NCI-H510A treated with DMSO at 0.1 percent for 48 hours (cell line): ENCODE measurements at places on chromosomes 12 and 14.

DNA sequence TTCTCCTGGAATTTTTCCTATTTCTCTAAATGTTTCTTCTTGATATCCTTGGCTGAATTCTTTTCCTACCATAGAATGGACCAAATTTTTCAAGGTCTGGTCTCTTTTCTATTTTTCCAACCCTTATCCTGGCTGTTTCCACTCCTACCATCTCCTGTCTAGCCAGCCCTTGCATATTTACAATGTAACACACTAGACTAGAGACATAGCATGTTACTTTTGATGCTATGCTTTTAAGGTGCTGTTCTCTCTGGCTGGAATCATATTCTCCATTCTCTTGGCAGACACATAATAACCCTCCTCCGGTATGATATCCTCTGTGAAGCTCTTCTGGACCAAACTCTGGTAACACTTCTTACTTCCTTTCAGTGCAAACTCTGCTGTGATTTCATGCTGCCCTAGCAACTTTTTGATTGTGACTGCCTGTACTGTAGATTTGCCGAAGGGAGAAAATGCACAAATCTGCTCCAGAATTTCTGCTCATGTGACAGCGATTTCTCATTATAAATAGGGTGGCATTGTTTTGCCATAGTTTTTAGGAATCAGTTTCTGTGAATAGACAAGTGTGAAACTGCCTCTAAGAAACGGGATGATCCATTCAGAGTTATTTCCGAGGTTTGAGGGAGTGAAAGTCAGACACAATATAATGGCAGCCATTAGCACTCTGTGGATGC is 284.4 kb downstream of the MDGA2 start:
- no peak for DNase-seq

GRCh38 chr14:102691763-102692162 is 85.5 kb upstream of the TRAF3 start:
- peak; percentile 37 for DNase-seq

- DNase-seq: no peak
Observed at GRCh38 chr12:72748971-72749370, 476.8 kb downstream of the TRHDE start.

DNA sequence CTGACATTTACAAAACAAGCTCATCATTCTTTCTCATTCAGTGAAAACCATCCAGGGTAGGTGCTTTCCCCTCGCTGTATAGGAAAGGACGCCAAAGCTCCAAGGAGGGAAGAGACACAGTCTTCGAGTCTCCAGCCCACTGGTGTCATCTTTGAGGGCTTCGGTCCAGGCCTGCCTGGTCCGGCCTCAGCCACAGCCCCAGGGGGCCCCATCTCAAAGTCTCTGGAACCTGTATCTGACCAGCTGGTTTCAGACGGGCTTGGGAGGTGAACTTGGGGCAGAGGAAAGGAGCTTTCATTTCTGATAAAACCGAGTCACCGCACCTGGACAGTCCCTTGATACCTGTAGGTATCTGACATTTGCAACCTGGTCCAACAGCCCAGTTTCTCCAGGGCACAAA is 229.5 kb upstream of the RTL1 start:
- no peak for DNase-seq

DNA sequence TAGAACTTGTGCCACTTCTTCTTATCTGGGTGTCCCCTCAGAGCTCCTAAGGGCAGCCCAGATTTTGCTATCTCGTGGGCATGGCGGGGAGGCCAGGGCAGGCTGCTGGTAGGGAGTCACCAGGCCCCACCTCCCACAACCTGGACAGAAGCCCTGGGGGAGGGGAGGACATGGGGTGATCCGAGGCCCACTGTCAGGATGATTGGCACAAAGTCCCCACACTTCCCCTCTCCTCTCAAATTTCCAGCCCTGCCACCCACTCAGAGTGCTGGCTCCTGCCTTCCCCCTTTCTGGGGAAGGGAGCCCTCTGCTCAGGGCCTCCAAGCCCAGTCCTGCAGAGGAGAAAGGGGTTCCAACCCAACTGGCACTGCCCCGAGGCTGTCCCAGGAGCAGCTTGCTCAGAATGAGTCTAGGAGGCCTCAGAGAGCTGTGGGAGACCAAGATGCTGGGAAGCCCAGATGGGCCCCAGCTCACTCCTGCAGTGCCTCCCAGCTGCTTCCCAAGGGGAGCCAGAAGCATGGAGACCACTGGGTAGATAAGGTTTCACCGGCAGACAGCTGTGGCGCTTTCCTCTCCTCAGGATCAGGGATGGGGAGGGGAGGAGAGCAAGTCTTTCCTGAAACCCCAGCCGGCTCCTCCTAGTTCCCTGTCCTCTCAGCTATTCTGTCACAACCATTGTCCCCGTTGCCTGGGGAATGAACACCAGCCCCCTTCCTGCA is 82.8 kb downstream of the B4GALNT3 start:
- no peak for DNase-seq

DNA sequence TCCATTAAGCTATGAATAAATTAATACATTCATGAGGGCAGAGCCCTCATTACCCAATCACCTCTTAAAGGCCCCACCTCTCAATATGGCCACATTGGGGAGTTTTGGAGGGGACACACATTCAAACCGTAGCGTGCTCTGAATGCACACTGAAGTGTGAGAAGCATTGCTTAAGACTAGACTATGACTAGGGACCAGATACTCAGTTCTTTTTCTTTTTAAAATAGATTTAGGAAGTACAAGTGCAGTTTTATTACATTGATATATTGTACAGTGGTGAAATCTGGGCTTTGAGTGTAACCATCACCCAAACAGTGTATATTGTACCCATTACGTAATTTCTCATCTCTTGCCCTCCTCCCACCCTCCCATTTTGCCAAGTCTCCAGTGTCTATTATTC is 21.0 kb upstream of the JDP2 start:
- DNase-seq: no peak

GRCh38 chr12:114746297-114747011 is 62.5 kb upstream of the TBX3 start:
- no peak for DNase-seq
